ENCODE measurements at places on chromosomes 1 and 21. TPM values are rescaled to one million over a fixed set of nuclear protein-coding genes. Genes with fewer than 3 reads are reported as not detected.

Gene KRTAP19-3
- not detected for polyA plus RNA-seq

Gene C1orf94
- polyA plus RNA-seq = 0.10 TPM

Gene ADAM15
- 19.5 TPM for polyA plus RNA-seq

Gene PRPF38B
- 28.8 TPM for polyA plus RNA-seq

Gene PLCH2
- polyA plus RNA-seq = 0.10 TPM

Gene RYR2
- polyA plus RNA-seq = not detected

Gene HLX
- polyA plus RNA-seq = 5.4 TPM

Gene MUTYH
- polyA plus RNA-seq = 5.6 TPM

Gene GRHL3
- polyA plus RNA-seq = 0.03 TPM

Gene RXRG
- polyA plus RNA-seq = 0.31 TPM

Gene MATN1
- not detected for polyA plus RNA-seq

Gene FYB2
- not detected for polyA plus RNA-seq

Gene CTPS1
- 52.0 TPM for polyA plus RNA-seq

Gene WARS2
- polyA plus RNA-seq = 12.6 TPM

Gene CLCA4
- not detected for polyA plus RNA-seq

Gene FMO1
- polyA plus RNA-seq = 0.22 TPM

Gene L1TD1
- polyA plus RNA-seq = not detected

Gene CYP2J2
- polyA plus RNA-seq = 0.07 TPM

Gene TCEANC2
- polyA plus RNA-seq = 3.0 TPM

Gene RNU1-4
- not detected for polyA plus RNA-seq

Gene PSMG1
- 69.5 TPM for polyA plus RNA-seq

Gene NFASC
- polyA plus RNA-seq = 13.4 TPM

Gene HMGCS2
- not detected for polyA plus RNA-seq

Gene IL22RA1
- 0.06 TPM for polyA plus RNA-seq

Gene BARHL2
- not detected for polyA plus RNA-seq

Gene TCEA3
- 12.3 TPM for polyA plus RNA-seq

Gene IVNS1ABP
- polyA plus RNA-seq = 17.8 TPM

Gene TCHHL1
- polyA plus RNA-seq = not detected

Gene CC2D1B
- 14.6 TPM for polyA plus RNA-seq

Gene RPE65
- polyA plus RNA-seq = not detected

Gene UBIAD1
- polyA plus RNA-seq = 12.9 TPM

Gene GOLT1A
- polyA plus RNA-seq = not detected

Gene AIRE
- polyA plus RNA-seq = not detected

Gene PDZK1IP1
- polyA plus RNA-seq = not detected

Gene OR2G6
- polyA plus RNA-seq = not detected

Gene GJA5
- polyA plus RNA-seq = 0.14 TPM

Measured in fibroblast of lung (primary cell).